ENCODE measurements at places on chromosomes 4 and X. TPM values are rescaled to one million over a fixed set of nuclear protein-coding genes. Genes with fewer than 3 reads are reported as not detected.

DNA sequence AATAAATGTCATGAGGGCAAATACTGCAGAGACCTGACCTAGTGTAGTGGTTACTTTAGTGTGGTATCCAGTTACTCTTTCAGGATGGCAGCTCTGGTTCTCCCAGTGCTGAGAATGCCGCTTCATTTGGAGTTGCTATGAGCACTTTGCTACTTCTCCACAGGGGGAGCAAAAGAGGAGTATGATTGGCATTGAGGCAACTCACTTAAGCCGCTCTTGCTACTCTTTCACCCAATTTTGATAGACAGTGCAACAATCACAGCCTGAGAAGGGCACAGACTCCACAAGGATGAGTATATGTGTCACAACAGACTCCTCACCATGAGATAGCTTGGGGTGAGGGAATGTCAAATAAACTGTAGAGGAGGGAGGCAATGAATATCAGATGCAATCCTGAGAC lies 81.2 kb downstream of the NPY1R start:
- DNase-seq, result no peak
- no peaks in the 10 kb centered on the region for H3K36me3 ChIP-seq
- no peaks in the 10 kb centered on the region for H3K4me1 ChIP-seq
- H3K4me3 ChIP-seq, result no peak overlapping the region

GRCh38 chr4:88012647-88013046 lies 5.2 kb downstream of the PKD2 start:
- H3K27ac ChIP-seq, result no peak overlapping the region
- peaks cover 13% of the 10 kb centered on the region for H3K4me1 ChIP-seq
- no peak overlapping the region for H3K4me3 ChIP-seq
- H3K36me3 ChIP-seq, result no peaks in the 10 kb centered on the region

DNA sequence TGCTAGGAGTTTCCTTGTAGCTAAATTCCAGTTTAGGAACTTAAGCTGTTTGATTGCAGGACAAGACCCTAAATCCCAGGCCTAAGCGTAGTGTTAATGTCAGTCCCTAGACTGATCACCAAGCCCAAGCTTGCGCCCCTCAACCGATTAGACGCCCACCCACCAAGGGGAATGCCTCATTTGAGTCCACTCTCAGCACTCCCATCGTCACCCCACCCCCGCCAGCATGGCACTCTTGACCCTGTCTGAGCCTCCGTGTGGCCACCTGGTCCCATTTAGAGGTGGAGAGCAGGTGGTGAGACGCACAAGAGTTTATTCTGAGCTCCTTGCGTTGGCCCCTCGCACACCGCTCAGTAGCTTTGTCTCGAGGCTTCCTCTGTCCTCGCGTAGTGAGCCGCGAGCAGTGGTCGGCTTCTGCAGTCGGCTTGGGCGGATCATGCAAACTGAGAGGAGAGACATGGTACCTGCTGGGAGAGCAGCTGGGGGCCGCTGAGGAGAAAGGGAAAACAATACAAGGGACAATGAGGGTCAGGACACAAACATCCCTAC lies 48.5 kb upstream of the ZNF157 start:
- no peak overlapping the region for H3K4me3 ChIP-seq
- H3K4me1 ChIP-seq, result no peaks in the 10 kb centered on the region
- no peaks in the 10 kb centered on the region for H3K27me3 ChIP-seq
- no peak for DNase-seq
- H3K36me3 ChIP-seq, result no peaks in the 10 kb centered on the region

DNA sequence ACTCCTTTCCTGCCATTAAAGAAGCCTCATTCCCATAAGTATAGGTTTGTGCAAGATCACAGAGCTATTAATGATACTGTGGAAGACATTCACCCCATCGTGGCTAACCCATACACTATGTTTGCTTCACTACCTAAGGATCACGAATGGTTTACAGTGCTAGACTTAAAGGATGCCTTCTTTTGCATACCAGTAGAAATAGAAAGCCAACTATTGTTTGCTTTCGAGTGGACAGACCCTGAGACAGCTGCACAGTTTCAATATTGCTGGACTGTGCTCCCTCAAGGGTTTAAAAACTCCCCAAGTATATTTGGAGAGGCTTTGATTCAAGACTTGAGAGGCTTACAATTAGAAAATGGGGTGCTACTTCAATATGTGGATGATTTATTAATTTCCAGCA lies 16.0 kb upstream of the PAPSS1 start:
- H3K27me3 ChIP-seq, result no peaks in the 10 kb centered on the region
- no peak for DNase-seq
- H3K4me3 ChIP-seq, result no peak overlapping the region

The CACNA1F gene
- total RNA-seq, result 1.3 TPM

Measured in CD4-positive, alpha-beta memory T cell (primary cell).